ENCODE measurements at places on chromosomes 2 and 18. TPM values are rescaled to one million over a fixed set of nuclear protein-coding genes. Genes with fewer than 3 reads are reported as not detected.

The TMEM17 gene
- total RNA-seq, result 6.0 TPM

The CENPA gene
- 46.7 TPM for total RNA-seq

The DCC gene
- total RNA-seq, result not detected

The DYNAP gene
- not detected for total RNA-seq

The GRB14 gene
- 4.6 TPM for total RNA-seq

The ACTG2 gene
- total RNA-seq, result not detected

The EMX1 gene
- total RNA-seq, result 0.27 TPM

The TMEFF2 gene
- total RNA-seq, result 0.33 TPM

The RIF1 gene
- 17.5 TPM for total RNA-seq

The HOXD11 gene
- 6.7 TPM for total RNA-seq

The HOXD4 gene
- total RNA-seq, result 0.56 TPM

The ZAP70 gene
- total RNA-seq, result not detected

The APLF gene
- total RNA-seq, result 0.63 TPM

The GATA6 gene
- 1.6 TPM for total RNA-seq

The CIB4 gene
- 0.44 TPM for total RNA-seq

All from A549 treated with ZK216348 at 1 μM for 4 hours (cell line).